Neural crest cell (in vitro differentiated cells): ENCODE measurements at places on chromosomes 6 and 20. TPM values are rescaled to one million over a fixed set of nuclear protein-coding genes. Genes with fewer than 3 reads are reported as not detected.
A peak's percentile ranks its signal among the peaks of the same experiment; 100 is the strongest.

The NHLRC1 gene
- 0.72 and 0.93 TPM in 2 replicates for total RNA-seq

The JPH2 gene
- 0.07 TPM in 1 of 2 replicates, not detected in the other for total RNA-seq

The ZKSCAN3 gene
- total RNA-seq, result 11.5 and 12.1 TPM in 2 replicates

The MYB gene
- 6.8 and 8.1 TPM in 2 replicates for total RNA-seq

The ZNF165 gene
- total RNA-seq, result 0.91 and 0.98 TPM in 2 replicates

The KCNG1 gene
- total RNA-seq, result 4.5 and 5.8 TPM in 2 replicates

The TREML1 gene
- total RNA-seq, result not detected in 2 replicates

The SAMD3 gene
- 0.58 and 0.73 TPM in 2 replicates for total RNA-seq

The HAO1 gene
- not detected in 2 replicates for total RNA-seq

The HNF4A gene
- not detected in 2 replicates for total RNA-seq

The IL20RA gene
- not detected in 2 replicates for total RNA-seq

The FOXQ1 gene
- not detected in 2 replicates for total RNA-seq

The PROKR2 gene
- not detected in 2 replicates for total RNA-seq

The STX7 gene
- total RNA-seq, result 30.0 and 34.5 TPM in 2 replicates

DNA sequence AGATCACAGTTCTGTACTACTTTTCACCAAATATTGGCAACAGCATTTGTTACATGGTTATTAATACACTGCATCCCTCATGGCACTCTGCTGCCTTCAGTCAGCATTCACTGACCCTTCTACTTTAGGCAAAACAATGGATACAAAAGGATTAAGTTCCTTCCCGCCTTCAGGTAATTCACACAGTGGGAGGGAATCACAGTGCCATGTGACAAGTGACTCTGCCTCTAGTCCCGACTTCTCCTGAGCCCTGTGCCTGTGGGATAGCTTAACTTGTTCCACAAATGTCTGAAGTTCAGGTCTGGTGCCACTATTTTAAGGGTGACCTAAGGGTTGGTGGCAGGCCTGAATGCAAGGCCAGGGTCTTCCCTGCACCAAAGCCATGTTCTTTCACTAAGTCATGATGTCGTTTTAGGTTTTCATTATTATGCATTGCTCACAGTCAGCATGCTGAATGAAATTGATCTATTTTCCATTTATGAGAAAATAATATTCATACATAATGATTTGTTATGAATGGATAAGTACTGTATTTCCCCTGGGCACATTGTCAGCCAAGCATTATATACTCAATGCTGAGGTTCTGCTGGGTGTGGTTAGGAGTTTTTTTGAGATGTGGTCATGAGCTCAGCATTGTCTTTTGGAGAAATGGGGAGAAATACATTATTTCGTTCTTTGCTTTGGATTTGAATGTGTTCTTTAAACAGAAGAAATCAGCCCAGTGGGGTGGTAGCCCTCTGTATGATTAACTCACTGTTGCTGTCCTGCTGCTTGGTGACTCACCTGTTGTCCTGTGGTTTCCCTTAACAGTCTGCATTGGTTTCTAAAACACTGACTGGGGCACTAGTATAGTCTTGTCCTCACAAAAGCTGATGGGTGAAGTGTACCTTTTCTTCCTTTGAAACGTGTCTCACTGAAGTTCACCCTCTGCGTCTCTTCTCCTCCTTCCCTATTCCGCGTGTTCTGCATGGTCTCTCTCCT lies 66.4 kb downstream of the AFDN start:
- H3K4me3 ChIP-seq, result no peak overlapping the region
- H3K27me3 ChIP-seq, result no peaks in the 10 kb centered on the region
- no peak overlapping the region for H3K27ac ChIP-seq
- no peaks in the 10 kb centered on the region for H3K4me1 ChIP-seq

DNA sequence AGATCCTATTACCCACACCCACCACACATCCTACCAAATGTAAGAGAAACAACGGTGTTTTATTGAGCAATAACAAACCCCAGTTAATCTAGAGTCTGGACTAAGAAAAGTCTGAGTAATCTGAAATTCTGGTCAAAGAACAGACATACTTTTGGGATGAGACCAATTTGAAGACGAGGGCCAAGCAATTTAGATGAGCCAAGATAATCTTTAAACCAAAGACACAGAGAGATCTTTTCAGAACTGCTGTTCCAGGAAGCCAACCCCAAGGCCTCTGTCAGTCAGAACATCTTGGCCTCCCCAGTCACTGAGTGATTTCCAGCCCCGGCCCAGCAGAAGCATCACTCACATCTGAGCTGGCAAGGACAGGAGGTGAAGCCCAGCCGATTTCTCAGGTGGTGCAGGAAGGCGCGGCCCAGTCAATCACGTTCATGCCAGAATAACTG lies 118.5 kb upstream of the SYNDIG1 start:
- H3K36me3 ChIP-seq, result no peaks in the 10 kb centered on the region
- H3K4me1 ChIP-seq, result no peaks in the 10 kb centered on the region
- H3K27me3 ChIP-seq, result no peaks in the 10 kb centered on the region
- H3K27ac ChIP-seq, result no peak overlapping the region

DNA sequence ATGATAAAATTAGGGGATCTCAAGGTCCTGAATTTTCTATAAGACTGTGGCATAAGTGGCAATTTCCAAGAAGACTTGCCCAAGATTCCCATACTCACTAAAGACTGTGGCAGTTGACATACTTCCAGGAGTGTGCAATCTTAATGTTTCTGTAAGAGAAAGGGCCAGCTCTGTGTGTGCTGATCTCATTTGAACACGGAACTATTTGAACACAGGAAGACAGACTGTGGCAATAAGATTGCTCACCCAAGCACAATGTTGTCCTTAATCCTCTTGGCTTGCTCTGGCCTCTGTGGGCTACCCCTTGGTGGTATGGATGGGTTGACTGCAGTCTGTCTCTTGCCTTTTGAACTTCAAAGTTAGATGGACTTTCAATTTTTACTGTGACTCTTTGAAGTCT lies 151.4 kb downstream of the PHF3 start:
- no peaks in the 10 kb centered on the region for H3K27me3 ChIP-seq
- no peaks in the 10 kb centered on the region for H3K4me1 ChIP-seq
- DNase-seq, result no peak
- H3K36me3 ChIP-seq, result no peaks in the 10 kb centered on the region
- no peak overlapping the region for H3K4me3 ChIP-seq

DNA sequence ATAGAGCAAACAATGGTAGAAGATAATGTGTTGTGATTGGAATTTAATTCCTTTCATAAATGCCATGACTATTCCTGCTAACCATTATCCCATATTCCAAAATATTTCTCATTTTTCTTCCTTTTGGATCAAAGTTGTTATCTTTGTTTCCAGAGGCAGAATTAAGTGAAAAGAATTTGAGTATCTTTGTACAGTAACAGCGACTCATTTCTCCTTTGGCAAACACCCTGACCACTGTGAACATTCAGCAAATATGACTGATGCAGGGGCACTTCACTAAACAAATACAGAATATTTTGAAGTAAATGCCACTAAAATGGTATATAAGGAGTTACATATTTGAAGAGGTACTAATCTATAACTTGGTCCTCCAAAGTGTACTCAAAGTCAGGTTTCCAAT lies 105.0 kb upstream of the LAMP5 start:
- peaks cover 5% of the 10 kb centered on the region for H3K36me3 ChIP-seq
- H3K4me1 ChIP-seq, result no peaks in the 10 kb centered on the region
- no peak for DNase-seq
- H3K27me3 ChIP-seq, result no peaks in the 10 kb centered on the region
- no peak overlapping the region for H3K4me3 ChIP-seq
- no peak overlapping the region for H3K27ac ChIP-seq

GRCh38 chr6:44955145-44955544 lies 373.0 kb upstream of the RUNX2 start:
- H3K4me1 ChIP-seq, result no peaks in the 10 kb centered on the region
- peaks cover 12% of the 10 kb centered on the region for H3K36me3 ChIP-seq
- H3K4me3 ChIP-seq, result no peak overlapping the region
- DNase-seq, result no peak
- no peak overlapping the region for H3K27ac ChIP-seq
- no peaks in the 10 kb centered on the region for H3K27me3 ChIP-seq

GRCh38 chr6:125182237-125183008 lies 28.9 kb downstream of the TPD52L1 start:
- peaks cover 11% of the 10 kb centered on the region for H3K4me1 ChIP-seq
- no peak overlapping the region for H3K27ac ChIP-seq
- H3K4me3 ChIP-seq, result no peak overlapping the region
- no peak for DNase-seq

DNA sequence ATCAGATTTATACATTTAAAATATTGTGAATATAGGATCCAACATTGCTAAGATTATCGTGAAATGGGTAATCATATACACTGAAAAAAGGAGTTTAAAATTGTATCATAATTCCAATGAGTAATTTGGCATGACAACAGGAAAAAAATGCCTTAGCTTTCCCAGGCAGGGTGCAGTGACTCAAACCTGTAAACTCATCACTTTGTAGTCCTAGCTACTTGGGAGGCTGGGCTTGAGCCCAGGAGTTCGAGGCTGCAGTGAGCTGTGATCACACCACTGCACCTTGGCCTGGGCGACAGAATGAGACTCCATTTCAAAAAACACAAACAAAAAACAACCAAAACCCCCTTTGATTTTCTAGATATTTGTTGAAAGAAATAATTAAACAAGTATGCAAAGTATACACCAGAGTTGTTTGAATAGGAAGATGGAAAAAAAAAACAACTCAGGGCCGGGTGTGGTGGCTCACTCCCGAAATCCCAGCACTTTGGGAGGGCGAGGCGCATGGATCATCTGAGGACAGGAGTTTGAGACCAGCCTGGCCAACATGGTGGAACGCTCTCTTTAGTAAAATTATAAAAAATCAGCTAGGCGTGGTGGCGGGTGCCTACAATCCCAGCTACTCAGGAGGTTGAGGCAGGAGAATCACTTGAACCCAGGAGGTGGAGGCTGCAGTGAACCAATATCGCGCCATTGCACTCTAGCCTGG lies 98.7 kb downstream of the TRERF1 start:
- DNase-seq, result no peak
- H3K27me3 ChIP-seq, result no peaks in the 10 kb centered on the region
- H3K4me3 ChIP-seq, result no peak overlapping the region
- H3K4me1 ChIP-seq, result no peaks in the 10 kb centered on the region
- H3K27ac ChIP-seq, result no peak overlapping the region

DNA sequence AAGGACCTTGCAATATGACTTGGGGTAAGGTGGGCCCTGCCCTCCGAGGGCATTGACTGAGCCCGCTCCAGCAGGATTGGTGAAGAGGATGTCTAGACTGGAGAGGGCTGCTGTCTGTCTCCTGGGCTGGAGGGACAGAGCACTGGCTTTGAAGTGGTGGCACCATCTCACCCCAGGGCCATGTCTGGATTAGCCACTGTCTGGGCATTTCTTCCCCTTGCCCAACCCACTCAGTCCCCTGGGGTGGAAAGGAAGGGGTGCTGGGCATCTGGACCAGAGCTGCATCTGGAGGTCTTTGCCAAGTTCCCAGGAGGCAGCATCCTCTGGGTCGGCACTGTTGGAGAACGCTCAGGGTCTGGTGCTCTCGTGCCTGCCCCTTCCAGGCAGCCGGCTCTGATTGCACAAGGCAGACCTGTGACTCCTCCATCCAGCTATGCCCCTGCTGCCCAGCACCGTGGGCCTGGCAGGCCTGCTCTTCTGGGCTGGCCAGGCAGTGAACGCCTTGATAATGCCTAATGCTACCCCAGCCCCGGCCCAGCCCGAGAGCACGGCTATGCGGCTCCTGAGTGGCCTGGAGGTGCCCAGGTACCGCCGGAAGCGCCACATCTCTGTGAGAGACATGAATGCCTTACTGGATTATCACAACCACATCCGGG lies at the start of gene R3HDML:
R3HDML (plus strand) TSS at position 319 of the 656 bp plus-strand sequence; CDS start at position 434, 115 bp downstream.
- no peak within 1 kb of the TSS for H3K27ac ChIP-seq
- peaks cover 10% of the 10 kb centered on the region for H3K27me3 ChIP-seq
- H3K4me1 ChIP-seq, result peaks cover 9% of the 10 kb centered on the region
- no peak for DNase-seq
- no peaks in the 10 kb centered on the region for H3K36me3 ChIP-seq

GRCh38 chr6:37314487-37315156 lies 39.2 kb upstream of the RNF8 start:
- no peak overlapping the region for H3K27ac ChIP-seq
- peaks cover 19% of the 10 kb centered on the region for H3K4me1 ChIP-seq
- H3K27me3 ChIP-seq, result no peaks in the 10 kb centered on the region
- DNase-seq, result peak; percentile 20

DNA sequence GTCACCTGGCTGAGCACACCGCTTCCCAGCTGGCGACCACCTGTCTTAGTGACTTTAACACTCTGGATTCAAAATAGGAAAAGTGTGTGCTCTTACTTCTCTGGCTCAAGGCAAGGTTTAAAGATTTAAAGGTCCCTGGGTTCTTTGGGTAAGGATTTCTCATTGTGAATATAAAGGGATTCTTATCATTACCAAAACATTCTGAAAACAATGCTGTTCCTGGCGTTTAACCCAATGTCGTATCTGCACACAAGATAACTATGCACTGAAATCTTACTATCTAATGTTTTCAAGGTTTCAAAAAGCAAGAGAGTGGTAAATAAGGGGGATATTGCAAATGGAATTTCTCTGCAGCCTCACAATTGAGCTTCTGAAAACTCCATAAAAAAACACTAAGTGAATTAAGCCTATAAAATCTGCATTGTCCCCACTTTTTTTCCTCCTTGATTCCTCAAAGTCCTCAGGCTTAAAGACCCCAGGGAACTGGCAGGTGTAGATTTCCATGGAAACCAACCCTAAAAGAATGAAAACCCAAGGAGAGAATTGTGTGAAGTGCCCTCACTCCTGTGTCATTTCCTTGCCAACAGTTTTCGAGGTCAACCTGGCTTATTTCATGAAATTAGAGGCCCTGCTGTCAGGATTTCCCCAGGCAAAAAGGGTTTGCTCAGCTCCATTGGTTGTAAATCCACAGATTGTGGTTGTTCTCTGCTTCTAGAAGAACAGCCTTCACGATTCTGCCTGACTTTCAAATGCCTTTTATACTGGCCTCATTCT lies 44.0 kb downstream of the BMP2 start:
- H3K4me1 ChIP-seq, result peaks cover 19% of the 10 kb centered on the region
- DNase-seq, result no peak
- H3K4me3 ChIP-seq, result no peak overlapping the region
- no peaks in the 10 kb centered on the region for H3K36me3 ChIP-seq

GRCh38 chr20:55656231-55656775 lies 349.0 kb downstream of the CBLN4 start:
- no peak overlapping the region for H3K27ac ChIP-seq
- H3K4me1 ChIP-seq, result peaks cover 12% of the 10 kb centered on the region
- no peaks in the 10 kb centered on the region for H3K36me3 ChIP-seq
- H3K27me3 ChIP-seq, result no peaks in the 10 kb centered on the region
- DNase-seq, result no peak

DNA sequence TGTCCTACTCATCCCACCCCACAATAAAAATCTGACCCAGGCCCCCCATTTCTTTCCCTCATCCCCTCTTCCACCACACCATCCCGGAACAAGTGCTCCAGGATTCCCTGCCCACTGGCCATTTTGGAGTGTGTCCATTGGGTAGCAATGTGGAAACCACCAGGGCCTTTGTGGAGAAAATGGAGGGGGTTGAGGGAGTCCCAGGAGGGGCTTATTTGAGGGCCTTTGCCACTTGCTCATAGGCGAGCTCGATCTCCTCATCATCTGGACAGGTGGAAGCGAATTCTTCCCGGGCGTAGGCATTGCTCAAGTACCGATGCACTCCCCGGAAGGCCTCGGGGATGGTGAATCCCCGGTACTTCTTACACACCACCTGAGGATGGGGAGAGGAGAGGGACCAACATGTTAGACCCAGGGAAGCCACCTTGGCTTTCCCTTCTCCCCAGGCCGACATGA lies 1.6 kb upstream of the DDAH2 start:
- peak overlapping the region; percentile 98 for H3K4me3 ChIP-seq
- H3K4me1 ChIP-seq, result peaks cover 57% of the 10 kb centered on the region
- peaks cover 4% of the 10 kb centered on the region for H3K27me3 ChIP-seq
- peak overlapping the region; percentile 95 for H3K27ac ChIP-seq
- DNase-seq, result no peak
